AG09309 (cell line): ENCODE measurements at places on chromosomes 5 and 9.

DNA sequence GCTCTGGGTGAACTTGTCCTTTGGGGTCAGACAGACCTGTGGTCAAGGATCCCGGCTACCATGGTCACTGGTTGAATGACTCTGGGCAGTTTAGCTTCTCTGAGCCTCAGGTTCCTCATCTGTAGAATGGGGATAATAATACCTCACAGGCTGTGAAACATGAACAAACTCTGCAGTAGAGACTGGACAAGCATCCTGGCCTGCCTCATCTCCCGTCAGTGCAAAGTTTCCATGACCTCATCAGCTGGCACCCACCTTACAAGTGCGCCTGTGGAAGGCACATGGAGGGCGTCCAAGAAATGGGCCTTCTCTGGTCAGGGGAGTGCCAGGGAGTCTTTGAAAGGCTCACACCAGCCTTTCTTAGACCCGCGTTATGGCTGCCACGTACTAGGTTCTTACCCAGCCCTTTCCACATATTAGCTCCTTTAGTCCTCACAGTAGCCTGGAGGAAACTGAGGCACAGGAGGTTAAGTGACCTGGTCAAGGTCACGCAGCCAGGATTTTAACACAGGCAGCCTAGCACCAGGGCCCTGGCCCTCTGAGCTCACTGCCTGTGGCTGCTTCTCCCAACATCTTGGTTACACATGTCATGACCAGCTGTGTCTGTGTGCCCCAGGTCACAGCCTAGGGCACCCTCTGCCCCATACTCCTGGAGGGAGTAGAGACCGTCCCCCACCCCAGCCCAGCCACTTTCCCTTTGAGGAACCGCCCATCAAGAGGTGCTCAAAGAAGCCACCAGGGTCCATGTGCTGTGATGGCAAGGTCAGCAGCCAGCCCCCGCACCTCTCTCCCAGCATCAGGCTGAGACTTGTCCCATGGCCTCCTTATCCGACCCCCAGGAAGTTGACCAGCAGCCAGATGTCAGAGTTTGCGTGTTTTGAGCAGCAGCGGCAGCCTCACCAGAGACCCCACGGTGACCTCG is 39.4 kb upstream of the RPL26L1 start:
- DNase-seq = no peak

DNA sequence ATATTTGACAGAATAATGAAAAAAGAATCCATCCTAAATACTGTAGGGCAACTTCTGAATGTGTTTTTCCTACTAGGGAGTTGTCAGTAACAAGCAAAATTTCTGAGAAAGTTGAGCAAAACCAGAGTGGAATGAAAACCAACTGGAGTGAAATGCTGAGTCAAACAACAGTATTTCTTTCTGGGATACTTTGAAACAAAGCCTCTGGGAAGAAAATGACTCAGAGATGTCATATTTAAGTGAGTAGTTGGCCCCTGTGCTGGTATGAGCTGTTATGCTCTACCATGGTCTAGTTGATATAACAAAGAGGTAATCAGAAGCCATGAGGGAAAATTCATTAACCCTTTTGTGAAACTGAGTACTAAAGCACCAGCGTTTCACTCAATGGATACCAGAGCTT is 372.1 kb upstream of the C9orf72 start:
- no peak for DNase-seq

DNA sequence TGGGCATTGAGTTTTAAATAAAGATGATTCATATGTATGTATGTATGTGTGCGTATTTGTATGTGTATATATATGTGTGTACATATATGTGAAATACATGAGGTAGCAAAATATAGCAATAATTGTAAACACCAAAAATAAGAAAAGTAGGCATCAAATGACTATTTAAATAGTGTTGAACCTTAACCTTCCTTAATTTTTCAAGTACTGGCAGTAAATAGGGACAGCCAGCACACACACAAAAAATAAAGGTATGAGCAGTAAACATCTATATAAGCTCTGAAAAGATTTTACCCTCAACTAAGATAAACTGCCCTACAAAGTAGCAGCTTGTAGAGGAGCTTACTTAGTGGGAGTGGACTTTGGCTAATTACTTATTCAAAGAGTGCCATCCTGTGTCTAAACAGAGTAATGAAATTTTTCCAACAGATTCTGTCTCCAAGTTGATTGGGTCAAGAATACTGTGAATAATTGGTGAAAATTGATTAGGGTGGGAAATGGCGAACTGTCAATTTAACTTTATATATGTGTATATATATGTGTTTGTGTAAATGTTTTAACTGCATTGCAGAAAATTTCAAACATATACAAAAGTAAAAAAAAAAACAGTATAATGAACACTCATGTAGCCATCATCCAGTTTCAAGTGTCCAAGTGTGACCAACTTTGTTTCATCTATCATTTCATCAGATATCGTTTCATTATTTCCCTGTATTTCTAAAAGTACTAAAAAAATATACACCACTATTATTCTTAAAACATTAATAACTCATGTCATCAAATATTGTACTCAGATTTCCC is 2.0 kb upstream of the ADAMTS6 start:
- peak; percentile 61 for DNase-seq

DNA sequence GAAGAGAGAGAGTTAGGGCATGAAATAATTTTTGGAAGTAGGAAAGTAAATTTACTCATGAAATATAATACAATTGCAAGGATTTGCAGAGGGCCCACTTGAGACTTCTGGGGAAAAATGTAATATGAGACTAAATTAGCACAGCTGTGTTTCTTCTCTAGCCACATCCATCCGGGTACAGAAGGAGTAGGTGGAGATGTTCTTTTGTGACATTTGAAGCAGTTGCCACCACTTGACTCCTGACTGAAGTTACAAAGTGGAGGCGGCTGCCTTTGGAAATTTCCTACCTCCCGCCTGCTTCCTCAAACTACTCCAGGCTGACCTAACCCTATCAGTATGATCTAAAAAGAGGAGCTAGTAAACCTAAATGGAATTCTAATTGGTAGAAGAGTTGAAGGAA is 58.1 kb upstream of the SHISAL2B start:
- no peak for DNase-seq

DNA sequence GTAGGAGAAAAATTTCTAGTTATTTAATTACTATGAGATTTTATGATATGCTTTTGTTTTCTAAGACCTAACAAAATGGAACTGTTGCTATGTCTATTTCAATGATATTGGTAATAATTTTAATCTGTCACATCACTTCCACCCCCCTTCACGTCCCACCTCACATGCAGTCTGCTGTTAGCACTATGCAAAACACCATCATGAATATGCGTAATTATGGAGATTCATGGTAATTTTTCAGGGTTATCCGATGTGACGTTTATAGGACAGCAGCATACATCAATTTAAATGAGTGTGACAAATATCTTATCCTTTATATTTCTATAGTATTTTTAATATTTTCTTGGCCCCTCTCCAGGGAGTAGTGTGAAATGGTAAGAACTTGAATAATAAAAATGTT is 283.8 kb upstream of the TMEM161B start:
- no peak for DNase-seq

GRCh38 chr9:97365634-97366033 is 46.3 kb upstream of the TDRD7 start:
- DNase-seq = no peak

- DNase-seq = no peak
Observed at GRCh38 chr5:2453781-2454180, 297.7 kb downstream of the IRX2 start.

- no peak for DNase-seq
Observed at GRCh38 chr9:88733651-88734421, 198.9 kb downstream of the NXNL2 start.

DNA sequence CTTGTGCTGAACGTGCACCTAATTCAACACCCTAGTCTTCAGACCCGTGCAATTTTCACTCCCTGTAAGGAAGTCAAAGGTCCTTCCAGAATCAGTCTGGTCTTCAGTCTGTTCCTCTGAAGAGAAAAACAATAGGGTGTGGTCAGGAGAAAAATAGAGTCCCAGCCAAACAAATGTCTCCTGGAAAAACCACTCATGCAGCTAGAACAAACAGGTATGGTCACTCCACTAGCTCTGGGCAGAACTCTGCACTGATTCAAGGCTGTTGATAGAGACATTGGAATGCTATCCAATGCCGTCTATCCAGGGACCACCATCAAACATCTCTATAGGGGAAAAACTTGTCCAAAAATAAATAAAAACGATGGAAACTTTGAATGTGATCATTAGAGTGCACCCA is 81.8 kb upstream of the MAP3K1 start:
- no peak for DNase-seq

DNA sequence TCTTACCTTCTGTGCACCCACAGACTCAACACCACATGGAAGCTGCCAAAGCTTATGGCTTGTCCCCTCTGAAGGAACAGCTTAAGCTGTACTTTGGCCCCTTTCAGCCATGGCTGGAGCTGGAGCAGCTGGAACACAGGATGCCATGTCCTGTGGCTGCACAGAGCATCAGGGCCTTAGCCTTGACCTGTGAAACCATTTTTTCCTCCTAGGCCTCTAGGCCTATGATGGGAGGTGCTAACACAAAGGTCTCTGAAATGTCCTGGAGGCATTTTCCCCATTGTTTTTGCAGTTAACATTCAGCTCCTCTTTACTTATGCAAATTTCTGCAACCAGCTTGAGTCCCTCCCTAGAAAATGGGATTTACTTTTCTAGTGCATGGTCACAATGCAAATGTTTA is 461.4 kb upstream of the TYRP1 start:
- DNase-seq = no peak

DNA sequence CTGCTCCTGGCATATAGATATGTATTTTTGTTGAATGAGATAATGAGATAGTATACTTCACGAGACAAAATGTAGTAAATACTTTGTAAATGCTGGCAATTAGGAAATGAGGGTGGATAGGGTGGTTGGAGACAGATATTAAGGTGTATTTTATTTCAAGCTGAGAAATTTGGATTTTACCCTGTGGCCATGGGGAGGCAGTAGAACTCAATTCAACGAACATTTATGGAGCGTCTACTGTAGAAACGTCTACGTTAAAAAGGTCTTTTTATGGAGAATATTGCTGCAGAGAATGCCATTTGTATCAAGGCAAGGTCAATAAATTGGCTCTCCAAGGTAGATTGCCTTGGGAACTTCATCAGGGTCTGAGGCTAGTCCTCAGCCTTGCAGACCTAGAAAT is 21.5 kb upstream of the RALGPS1 start:
- DNase-seq = no peak

- no peak for DNase-seq
Observed at GRCh38 chr5:73437777-73438644, 10.6 kb downstream of the FOXD1 start.

DNA sequence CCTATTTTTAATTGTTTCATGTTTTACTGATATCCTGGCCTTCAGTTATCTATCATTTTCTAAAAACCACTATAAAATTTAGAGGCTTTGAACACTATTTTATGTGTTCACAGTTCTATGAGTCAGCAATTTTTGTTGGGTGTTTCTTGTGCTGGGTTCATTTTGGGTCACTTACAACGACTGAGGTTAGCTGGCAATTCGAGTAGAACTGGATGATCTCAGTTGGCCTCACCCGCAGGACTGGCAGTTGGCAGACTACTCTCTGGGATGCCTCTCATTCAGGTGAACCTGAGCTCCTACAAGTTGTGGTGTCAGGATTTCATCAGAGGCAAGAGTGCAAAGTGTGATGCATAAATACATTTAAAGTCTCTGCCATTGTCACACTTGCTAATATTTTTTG is 151.0 kb upstream of the PAPPA start:
- no peak for DNase-seq
